Renal cortical epithelial cell (primary cell): ENCODE measurements at places on chromosomes 4 and X.

DNA sequence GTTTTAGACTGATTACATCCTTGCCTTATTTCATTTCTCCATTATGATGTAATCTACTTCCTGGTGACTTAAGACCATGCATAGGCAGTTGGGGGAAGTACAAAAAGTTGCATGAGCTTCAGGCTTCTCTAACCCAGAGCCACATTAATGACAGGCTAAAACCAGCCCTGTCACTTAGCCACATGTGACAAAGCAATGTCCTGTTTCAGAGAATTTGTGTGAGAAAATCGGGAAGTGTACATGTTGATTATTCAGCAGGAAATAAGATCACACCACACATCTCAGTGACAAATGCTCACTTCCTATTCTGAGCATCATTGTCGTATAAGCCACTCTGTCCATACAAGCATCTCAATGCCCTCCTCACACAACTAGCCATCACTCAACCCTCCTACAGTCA is 98.5 kb upstream of the MAGEB16 start:
- no peak for DNase-seq

GRCh38 chr4:153683763-153684181 is 308 bp upstream of the TLR2 start:
- peak; percentile 5 for DNase-seq

DNA sequence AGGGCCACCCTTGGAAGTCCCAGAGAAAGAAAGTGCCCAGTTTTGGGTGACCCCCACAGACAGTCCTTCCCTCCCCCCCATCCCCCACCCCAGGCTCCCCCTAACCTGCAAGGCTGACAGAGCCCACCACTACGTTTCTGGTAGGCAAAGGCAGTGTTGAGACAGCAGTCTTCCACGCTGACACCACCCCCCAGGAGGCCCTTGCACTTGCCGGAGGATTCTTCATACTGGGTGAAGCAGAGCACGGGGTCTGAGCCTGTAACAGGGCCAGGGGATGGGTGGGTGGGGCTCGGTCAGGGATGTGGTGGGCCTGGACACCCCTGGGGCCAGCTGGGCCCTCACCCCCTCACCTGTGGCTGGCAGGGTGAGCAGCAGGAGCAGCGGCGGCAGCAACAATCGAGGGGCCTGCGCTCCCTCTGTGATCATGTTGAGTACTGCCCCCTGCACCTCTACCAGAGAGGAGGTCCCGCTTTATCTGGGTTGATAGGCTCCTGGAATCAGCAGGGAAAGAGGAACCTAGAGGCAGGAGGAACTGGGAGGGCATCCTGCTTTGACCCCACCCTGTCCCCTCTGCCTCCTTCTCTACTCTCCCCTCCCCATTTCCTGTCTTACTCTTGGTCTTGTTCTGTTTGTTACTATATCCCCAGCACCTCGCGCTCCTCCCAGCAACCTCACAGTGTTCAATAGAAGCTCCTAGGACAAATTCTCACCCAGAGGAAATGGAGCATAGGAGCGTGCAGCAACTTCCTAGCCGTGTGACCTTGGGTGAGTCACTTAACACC is at the start of gene CFP:
CFP (minus strand) TSS at position 512 of the 782 bp plus-strand sequence; CDS start at position 426, 86 bp downstream.
- no peak for DNase-seq

DNA sequence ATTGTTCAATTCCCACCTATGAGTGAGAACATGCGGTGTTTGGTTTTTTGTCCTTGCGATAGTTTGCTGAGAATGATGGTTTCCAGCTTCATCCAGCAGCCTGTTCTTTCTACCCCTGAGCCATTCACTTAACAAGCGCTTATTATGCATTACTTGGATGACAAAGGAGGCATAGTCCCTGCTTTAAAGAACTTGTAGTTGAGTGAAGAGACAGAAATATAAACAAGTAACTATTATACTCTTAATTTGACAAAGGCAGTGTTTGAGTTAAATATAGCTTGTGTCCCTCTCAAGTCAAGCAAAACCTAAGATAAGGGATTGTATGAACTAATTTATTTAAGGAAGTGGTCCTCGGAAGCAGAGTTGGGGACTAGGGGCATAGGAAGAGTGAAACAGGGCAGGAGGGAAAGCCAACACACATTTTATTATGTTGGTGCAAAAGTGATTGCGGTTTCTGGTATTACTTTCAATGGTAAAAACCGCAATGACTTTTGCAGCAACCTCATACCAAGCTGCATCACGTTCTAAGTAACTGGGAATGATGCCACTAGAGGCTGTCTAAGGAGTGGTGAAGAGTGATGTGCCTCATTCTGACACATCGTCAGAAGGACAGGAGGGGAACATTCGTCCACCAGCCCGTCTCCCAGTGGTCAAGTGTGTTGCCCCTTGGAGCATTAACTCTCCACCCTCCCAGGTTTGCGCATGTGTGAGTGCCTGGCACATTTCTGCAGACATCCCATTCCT is 41.8 kb downstream of the QDPR start:
- DNase-seq = no peak

GRCh38 chrX:1525583-1526355 is 11.2 kb downstream of the P2RY8 start:
- no peak for DNase-seq

- DNase-seq = no peak
Measured at GRCh38 chrX:120660637-120661036, 30.8 kb upstream of the C1GALT1C1 start.

- DNase-seq = peak; percentile 54
Measured at GRCh38 chrX:101430457-101431078, 22.5 kb downstream of the HNRNPH2 start.

- DNase-seq = no peak
Measured at GRCh38 chr4:142202404-142203332, 566.3 kb downstream of the IL15 start.

- DNase-seq = no peak
Measured at GRCh38 chr4:151961456-151961855, 200.6 kb upstream of the GATB start.

DNA sequence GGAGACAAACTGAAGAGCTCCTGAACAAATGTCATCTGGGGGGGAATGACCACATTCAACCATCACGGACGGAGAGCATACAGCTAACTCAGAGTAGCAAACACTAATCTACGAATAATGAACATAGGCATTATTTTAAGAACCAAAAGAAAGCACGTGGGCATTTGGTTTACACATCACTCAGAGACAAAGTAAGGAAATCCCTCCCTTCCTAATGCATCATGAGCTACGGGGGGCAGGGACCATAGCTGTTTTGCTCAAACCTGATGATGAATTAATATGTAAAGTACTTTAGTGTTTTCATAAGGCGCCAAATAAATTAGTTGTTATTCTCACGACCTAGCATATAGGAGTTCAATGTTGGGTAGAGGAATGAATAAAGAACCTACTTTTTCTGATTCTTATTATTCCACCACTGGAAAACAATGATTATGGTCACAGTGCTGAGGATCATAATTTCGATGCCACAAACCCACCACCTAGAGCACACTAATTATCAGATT is 11.7 kb upstream of the TMEM156 start:
- DNase-seq = peak; percentile 32

DNA sequence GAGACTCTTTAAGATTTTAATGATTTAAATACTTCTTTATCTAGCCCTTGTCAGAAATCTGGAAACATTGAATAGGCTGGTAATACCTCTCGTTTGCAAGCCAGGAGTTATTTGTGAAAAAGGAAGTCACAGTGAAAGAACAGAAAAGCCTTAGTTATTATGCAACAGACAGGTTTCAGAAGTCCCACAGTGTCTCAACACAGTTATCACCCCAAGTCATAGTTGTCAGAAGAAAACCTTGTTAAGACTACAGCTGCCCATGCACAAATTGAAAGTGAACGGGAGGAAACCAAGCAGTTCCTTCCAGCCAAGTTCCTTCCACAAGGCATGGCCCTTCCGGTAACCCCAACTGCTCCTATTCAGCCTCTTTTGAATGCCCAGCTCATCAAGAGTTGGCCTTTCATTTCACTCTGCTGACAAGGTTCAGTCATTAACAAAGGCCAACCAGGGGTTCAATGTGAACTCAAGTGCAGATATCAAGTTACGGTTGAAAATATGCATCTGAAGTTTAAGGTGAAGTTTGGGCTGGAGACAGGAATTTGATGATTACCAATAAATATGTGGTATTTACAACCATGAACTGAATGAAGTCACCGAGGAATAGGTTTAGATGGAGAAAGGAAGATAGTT is 15.6 kb downstream of the ALPK1 start:
- no peak for DNase-seq

DNA sequence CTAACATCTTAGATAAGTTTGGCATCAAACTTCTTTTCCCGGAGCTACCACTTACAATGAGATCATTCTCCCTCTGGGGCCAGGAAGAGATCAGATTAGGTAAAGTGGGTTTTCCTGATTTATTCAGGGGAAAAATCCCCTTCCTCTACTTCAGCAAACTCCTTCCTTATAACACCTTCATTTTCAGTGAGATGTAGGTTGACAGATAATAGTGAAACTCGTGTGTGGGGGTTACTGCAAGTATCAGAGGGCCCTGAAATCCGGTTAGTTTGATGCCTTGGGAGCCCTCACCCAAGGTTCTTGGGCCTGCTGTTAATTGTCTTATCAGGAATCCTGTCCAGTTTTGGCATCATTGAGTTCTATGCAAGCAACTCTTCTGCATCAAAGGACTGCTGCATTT is 10.8 kb downstream of the FTHL17 start:
- no peak for DNase-seq

DNA sequence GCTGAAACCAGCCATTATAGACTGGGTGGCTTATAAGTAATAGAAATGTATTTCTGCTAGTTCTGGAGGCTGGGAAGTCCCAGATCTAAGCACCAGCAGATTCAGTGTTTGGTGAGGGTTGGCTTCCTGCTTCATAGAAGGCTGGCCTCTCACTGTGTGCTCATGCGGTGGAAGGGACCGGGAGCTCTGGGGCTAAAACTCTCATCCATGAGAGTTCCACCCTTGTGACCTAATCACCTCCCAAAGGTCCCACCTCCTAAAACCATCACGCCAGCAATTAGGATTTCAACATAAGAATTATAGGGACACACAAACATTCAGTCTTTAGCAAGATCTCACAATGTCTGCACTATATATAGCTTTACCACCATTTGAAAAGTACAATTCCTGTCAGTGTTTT is 215.2 kb downstream of the CBR4 start:
- DNase-seq = peak; percentile 75

- DNase-seq = peak; percentile 2
Measured at GRCh38 chr4:182015893-182016292, 227.3 kb upstream of the TENM3 start.

GRCh38 chrX:118348186-118348810 is 2.4 kb downstream of the WDR44 start:
- no peak for DNase-seq

- peak; percentile 79 for DNase-seq
Measured at GRCh38 chrX:134542485-134542884, 82.5 kb downstream of the HPRT1 start.

DNA sequence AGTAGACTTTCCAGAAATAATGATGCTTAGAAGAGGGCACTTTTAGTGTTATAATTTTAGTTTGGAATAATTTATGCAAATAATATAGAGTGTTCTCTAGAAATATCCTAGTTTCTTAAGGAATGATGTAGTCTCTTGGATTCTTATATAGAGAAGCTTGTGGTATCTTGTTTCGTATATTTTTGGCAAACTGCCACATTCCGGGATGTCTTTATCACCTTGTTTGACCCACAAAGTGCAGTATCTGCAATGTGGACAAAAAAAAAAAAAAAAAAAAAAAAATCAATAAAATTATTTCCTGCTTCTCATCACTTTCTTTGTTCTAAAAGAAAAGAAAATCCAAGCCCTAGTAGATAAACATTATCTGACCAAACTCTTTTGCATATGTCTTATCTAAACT is 1577.7 kb upstream of the TENM3 start:
- DNase-seq = no peak

GRCh38 chrX:104098919-104099318 is 13.4 kb upstream of the ZCCHC18 start:
- DNase-seq = no peak

DNA sequence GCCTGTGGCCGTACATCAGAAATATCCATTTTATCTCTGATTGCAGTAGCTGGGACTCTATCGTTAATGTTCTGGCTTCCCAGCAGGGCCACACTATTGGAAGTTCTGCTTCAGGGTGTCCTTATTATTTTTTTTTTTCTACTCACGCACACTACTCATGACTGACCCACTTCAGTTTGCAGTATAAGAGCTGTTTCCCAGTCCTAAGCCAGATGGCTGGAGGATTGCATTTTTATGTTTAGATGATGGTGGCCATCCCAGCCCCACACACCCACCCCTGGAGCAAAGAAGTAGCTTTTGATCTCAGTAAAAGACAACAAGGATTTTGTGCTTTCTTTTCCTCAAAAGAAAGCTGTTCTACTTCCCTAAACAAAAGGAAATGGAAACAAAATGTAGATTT is 557.0 kb upstream of the GALNTL6 start:
- DNase-seq = no peak

DNA sequence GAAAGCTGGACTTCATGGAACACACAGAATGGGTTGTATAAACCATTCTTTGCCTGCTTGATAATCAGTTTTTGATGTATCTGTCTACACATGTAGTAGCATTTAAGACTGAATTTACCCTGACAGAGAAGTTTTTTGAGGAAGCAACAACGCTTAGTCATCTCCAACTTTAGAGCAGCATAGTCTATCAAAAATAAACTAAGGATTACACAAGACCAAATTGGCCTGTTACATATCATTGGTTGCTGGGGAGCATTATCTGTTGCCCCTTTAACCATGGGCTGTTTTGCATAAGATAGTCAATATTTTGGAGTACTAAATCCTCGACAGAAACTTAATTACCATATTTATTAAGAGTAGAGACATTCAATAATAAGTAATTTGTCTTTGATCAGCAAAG is 347.4 kb downstream of the FAM47B start:
- DNase-seq = peak; percentile 16

DNA sequence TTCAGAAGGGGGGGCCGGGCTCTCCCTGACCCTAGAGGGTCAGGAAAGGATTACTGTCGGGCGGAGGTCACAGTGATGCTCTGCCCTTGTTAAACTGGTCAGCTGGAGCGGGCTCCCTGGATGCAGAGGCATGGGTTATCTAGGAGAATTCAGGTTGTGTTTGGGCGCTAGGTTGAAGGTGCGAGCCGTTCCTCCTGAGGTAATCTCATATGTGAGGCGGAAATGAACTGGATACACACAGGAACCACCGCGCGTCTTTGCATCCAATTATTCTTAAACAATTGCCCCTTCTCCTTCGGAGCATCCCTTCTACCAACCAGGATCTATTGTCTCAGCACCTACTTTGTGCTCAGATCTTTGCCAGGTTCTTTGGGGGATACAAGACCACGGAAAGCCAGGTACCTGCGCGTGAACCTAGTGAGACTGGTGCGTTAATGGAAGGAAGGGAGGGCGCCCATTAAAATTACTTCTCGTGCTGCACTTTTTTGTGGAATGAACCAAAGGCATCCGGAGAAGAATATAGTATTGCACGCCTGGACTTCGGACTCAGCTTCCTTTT is 28.4 kb downstream of the HAND2 start:
- no peak for DNase-seq

- DNase-seq = no peak
Measured at GRCh38 chrX:153530411-153531129, 13.1 kb downstream of the ATP2B3 start.

- DNase-seq = no peak
Measured at GRCh38 chrX:5674036-5674435, 554.6 kb downstream of the NLGN4X start.

- DNase-seq = peak; percentile 69
Measured at GRCh38 chr4:110516106-110516922, 40.4 kb downstream of the ENPEP start.

- DNase-seq = no peak
Measured at GRCh38 chrX:140799216-140799615, 89.7 kb downstream of the LINC00632 start.

- DNase-seq = no peak
Measured at GRCh38 chr4:184960505-184960971, 57.8 kb upstream of the HELT start.
